ENCODE measurements at places on chromosomes 3 and 15.
A peak's percentile ranks its signal among the peaks of the same experiment; 100 is the strongest.

- DNase-seq, result no peak
Measured at GRCh38 chr3:45473841-45474240, 85.5 kb downstream of the LARS2 start.

DNA sequence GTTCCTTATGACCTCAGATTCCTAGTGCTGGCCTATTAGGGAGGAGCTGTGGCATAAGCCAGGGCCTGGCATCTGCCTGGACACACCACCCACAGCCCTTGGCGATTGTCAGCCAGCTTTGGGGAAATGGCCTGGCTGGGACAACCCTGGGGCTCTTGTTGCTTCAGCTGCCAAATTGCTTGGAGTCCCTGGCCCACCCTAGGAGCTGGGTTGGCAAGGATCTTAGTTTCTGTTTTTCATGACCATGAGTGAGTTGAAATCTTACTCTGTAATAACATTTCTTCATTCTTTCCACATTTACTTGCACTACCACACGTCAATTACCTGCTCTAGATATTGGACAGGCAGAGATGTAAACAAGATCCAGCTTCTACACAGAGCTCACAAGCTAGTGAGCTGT, 1.9 kb upstream of the MYZAP start:
- no peak for DNase-seq

DNA sequence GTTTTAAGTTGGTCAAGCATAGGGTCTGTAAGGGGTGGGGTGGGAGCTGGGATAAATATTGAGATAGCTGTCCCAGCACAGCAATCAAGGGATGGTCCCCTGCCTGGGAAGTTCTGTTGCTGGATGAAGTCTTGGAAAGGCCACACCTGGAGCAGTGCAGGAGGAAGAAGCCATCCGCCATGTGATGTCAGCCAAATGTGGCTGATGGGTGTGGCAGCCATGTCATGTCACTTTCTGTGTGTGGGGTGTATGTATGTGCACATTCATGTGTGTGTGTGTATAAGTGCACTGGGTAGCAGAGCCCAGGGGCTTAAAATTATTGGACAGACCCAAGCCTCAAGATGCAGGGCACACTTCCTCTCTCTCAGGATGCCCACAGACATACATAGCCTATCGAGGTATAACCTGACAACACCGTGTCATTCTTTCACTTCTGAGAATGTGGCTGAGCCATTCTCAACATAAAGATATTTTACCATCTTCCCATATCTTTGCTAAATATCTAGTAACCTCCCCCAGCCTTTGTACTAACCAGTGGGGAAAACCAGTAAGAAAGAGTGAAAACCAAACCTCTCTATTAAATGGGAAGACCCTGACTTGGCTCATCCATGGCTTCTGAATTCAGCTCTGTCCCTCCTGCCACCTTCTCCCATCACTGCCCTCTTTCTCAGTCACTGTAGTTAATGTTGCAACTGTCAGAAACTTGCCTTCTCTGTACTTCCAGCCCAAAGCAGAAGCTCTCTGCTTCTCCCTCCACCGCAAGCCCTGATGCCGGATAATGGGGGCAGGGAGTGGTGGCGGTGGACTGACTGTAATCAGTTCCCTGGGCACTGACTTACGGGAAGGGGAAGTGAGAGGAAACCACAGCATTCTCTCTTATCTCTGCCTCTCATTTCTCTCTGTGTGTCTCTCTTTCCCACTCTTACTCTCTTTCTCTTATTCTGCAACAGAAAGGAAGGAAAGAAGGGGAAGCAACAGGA, 11.2 kb downstream of the TNFSF10 start:
- DNase-seq, result peak; percentile 84

- peak; percentile 60 for DNase-seq
Measured at GRCh38 chr3:45760878-45761711, 35.2 kb downstream of the SLC6A20 start.

DNA sequence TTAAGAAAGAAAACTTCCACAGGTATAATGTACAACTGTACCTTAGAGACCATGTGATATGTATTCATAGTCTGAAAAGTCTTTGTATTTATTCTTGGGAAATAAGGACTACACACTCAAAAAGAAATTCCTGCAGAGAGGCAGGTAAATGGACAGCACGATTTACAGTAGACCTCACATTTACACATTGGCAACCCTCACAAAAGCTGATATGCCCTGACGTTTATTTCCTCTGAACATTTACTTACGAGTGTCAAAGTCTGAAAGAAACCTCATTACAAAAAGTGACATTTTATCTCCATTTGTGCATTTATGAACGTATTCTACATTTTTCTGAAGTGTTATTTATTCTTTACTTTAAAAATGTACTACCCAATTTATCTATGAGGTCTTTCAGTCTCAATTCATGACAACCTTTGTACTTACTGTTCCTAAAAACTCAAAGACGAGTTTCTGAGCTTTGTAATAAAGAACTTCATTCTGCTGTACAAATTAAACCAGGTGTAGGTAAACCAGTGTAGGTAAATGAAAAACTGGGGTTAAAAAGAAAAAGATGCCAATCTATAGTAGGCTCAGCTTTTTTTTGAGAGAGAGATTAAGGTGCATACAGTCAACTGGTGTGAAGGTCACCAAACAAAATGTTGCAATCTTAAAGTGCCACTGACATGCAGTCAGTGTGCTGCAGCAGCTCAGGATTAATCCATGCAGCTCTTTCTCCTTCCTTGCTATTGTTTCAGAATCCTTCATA, 44.3 kb downstream of the THRB start:
- no peak for DNase-seq

GRCh38 chr3:126649556-126650092, 5.3 kb downstream of the TXNRD3 start:
- DNase-seq, result no peak

DNA sequence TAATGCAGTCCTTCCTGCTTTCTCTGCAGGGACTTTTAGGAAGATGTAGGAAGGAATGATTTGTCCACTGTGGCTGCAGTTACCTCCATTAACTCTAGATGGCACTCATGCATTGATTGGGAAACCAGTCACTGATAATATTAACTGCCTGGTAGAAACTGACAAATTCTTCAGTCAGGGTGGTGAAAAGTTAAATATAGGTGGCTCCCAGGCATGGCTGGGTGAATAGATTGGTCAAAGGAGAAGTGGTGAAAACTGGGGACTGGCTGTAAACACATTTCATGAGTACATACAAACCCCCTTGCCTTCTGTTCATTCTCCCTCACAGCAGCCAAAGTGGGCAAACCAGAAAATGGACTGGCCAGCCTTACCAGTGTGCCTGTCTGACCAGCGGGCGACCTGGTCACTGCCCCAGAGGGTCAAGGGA, 333.4 kb downstream of the THSD4 start:
- DNase-seq, result no peak

DNA sequence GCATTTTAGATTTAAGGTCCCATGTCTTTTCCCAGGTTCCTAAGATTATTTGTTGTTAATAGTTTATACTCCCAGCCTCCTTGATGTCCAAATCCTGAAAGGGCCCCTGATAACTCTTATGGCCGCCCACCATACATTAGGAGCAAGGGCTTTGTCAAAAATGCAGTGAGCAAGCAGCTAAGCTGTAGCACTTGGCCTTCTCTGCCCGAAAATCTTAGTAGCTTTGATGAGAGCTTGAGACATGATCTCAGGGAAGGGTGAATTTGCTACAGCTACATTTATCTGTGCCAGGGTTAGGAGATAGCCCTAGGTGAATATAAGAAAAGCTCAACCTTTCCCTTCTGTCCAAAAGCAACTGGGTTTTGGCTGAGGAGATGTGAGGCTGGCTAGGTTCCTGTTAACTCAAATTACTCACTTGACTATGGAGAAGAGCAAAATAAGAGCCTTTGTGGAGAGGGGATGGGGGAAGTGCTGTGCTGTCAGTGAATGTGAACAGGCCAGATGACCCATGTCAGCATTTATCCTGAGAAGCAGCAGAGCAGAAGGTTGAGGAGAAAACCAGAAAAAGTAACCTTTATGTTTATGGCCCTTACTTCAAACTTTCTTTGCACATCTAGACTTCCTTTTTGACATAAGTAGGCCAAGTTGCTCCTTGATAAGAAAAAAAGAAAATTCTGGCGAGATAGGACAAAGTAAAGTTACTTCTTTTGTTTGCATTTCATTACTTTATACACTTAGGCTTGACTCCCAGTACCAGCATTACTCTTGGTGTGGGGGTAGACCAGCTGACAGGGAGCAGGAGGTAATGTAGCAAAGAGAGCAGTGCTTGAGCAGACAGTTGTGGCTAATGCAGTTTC, 21.1 kb downstream of the MAPK6 start:
- no peak for DNase-seq

- DNase-seq, result peak; percentile 46
Measured at GRCh38 chr15:99476413-99477222, 89.2 kb upstream of the MEF2A start.

GRCh38 chr3:45441584-45442310, 53.4 kb downstream of the LARS2 start:
- DNase-seq, result no peak

GRCh38 chr15:73631915-73632669, 1.1 kb downstream of the NPTN start:
- DNase-seq, result peak; percentile 22

- no peak for DNase-seq
Measured at GRCh38 chr15:80679167-80679803, 15.8 kb upstream of the ABHD17C start.

- DNase-seq, result no peak
Measured at GRCh38 chr3:178320456-178321351, 215.5 kb upstream of the KCNMB2 start.

GRCh38 chr3:153744889-153745288, 376.3 kb upstream of the ARHGEF26 start:
- DNase-seq, result no peak

DNA sequence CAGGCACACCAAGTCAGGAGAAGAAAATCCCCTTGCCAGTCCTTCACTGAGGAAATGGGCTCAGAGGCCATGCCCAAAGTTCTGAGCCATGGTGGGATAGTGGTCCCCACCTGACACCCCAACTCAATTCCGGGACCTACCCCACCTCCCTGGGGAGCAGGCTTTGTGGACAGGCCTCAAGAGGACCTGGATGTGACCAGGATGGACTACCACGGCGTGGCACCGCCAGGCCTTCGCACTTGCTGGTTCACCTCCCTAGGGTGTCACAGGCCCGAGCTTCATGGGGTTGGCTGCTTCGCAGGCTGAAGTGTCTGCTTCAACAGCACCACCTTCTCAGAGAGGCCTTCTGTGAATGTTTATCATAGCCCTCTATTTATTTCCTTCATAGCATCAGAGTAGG, 31.7 kb downstream of the POC1A start:
- no peak for DNase-seq

DNA sequence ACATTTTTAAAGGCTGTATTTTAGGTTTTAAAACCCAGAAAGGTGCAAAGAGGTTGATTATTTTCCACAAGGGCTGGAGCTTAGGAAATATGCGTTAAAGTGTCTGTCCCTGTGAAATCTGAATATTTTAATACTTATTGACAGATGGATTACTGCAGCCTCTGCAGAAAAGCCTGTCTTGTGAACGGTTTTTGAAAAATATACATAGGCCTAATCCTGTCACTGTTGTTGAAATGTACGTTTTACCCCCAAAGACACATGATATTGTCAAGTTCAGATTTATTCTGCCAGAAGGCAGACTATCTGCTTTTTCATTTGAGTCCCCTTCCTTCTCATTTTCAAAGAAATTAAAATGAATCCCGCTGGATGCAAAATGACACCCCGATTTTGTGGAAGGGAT, 2.2 kb upstream of the BCL6 start:
- no peak for DNase-seq

GRCh38 chr15:36832774-36833463, 253.5 kb downstream of the CDIN1 start:
- no peak for DNase-seq

DNA sequence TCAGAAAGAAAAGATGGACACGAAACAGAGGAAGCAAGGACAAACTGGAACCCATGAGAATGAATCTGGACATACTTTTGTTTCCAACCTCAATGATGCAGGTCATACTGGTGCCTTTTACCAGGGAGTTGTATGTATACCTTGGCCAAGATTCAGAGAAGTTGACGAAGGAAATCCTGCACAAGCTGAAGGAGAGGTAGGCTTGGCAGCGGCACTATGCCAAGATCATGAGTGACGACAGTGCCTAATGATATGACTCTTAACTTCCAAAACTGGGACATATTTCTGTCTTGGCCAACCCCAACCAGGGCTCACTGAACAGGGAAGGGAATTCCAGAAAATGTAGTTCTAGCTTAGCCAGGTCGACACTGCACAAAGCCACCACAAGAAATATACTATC, 149.2 kb upstream of the SLCO3A1 start:
- DNase-seq, result no peak

GRCh38 chr3:187736418-187736871, 8.8 kb downstream of the BCL6 start:
- peak; percentile 35 for DNase-seq

GRCh38 chr3:137347817-137348368, 390.1 kb downstream of the IL20RB start:
- no peak for DNase-seq

DNA sequence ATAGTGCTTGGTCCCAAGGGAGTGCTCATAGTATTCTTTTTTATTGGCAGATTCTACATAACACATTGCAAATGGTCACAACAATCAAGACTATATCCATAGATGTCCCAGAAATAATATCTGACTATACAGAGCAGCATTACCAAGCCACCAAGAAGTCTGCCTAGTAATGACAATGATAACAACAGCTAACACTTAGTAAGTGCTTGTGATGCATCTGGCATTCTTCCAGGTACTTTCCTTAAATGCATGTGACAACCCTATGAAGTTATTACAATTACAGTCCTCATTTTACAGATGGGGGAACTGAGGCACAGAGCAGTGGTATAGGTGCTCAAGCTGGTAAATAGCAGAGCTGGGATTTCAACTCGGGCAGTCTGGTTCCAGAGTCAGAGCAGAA, 49.6 kb upstream of the ICE2 start:
- DNase-seq, result no peak

DNA sequence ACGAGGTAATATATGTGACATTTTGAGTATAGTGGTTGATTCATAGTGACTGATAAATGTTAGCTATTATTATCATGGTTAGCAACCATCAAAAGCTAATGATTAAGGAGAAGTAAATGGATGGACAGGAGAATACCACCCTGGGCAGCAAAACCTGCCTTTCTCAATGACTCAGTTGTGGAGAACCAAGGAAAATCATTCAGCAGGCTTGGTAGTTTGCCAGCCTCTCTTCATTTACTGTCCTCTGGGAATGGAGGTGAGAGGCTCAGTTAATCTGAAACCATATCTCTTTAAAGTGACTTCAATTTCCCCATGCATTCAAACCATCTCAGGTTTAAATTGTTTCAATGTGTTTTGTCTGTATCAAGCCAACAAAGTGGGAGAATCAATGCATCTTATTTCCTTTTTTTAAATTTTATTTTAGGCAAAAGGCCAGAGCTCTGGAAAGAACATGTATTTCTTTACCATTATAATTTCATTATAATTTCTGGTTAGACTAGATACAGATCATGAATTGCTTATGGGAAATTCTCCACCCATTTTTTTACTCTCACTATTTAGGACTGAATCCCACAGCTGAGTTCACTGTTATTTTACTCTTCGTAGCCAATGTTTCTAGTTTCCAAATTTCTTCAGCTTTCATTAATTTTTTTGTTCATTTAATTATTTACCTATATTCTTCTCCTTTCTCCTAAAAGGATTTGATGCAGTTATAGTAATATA, 2.7 kb downstream of the TM4SF18 start:
- no peak for DNase-seq

GRCh38 chr3:43253294-43253693, 33.0 kb upstream of the SNRK start:
- DNase-seq, result no peak

- no peak for DNase-seq
Measured at GRCh38 chr3:140143367-140144069, 208.5 kb downstream of the CLSTN2 start.

All from activated T-cell treated with anti-CD3 and anti-CD28 coated beads, Interleukin-2, amount 50 U/mL, for 48 hours (primary cell).